Panc1 (cell line): ENCODE measurements at places on chromosomes 1 and 21.

- no peak for DNase-seq
These were observed 111.1 kb downstream of the NAV1 start for GRCh38 chr1:201649761-201650622.

DNA sequence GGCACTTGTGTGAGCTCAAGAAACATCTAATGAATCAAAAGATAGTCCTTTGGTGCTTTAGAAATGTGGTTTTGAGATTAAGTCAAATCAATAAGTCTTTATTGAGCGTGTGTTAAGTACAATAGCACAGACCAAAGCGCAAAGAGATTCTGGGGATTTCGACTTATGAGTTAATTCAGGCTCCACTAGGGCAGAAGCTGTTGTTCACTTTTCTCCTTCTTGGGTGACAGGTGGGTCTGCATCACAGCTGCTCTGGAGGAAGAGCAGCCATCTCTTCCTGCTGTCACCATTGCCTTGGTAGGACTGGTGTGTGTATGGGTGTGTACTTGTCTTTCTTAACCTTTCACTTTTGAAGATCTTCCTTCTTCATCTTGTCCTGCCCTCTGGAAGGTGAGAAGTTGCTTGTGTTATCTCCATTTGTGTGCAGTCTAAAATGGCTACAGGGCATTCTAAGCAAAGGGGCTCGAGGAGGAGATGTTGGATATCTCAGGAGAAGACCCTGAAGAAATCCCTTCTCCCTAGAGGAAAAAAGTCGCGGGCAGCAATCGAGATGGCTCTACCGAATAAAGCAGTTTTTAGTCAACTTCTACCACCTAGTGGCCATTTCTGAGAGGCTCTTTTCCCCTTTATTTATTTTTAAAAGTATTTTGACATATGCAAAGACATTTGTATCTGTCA is 22.9 kb upstream of the DISC1 start:
- DNase-seq = peak; percentile 54

- no peak for DNase-seq
These were observed 57.8 kb upstream of the COL18A1 start for GRCh38 chr21:45347048-45347711.

DNA sequence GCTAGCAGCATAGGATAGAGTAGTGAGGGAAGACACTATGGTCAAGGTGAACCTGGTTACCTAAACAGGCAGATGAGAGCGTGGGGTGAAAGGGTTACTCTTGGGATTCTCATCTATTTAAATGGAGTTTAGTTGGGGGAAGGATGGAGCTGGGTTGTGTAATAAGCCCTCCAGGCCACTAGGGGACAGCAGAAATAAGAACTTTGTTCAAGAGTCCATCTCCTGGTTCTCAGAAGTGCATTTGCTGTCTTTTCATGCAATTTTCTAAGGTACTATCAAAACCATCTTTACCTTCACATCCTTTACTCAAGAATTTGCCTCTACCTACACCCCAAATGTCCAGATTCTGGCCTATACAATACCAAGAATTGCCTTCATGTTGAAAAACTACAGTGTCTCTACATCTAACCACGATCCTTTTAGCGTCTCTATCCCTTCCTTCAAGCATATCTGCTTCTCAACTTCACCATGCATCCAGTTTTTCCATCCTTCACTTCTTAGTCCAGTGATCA is 28.0 kb downstream of the SLAMF1 start:
- DNase-seq = peak; percentile 12

DNA sequence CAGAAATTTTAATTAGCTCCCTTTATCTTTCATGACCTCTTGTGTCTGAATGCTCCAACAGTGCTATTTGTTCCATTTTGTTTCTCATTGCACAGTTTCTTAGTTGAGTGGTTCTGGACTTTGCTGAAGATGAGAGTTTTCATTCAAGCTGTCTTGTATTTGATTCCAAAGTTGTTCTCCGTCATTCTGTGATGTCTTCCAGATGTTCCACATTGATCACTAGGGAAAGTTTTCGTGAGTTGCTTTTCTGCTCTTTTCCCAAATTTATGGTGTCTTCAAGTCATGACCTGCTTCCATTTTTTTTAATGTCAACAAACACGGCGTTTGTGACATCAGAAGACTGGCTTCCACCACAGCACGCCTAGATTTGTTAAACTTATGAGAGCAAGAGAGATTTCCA is 575.5 kb downstream of the MRPL39 start:
- DNase-seq = no peak

DNA sequence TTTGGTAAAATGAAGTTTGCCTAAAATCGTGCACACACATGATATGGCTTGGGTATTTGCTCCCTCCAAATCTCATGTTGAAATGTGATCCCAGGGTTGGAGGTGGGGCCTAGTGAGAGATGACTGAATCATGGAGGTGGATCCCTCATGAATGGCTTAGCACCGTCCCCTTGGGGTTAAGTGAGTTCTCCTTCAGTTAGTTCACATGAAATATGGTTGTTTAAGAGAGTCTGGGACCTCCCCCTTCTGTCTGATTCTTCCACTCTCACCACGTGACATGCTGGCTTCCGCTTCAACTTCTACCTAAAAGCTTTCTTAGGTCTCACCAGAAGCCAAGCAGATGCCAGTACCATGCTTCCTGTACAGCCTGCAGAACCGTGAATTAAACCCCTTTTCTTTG is 58.4 kb downstream of the SIPA1L2 start:
- DNase-seq = no peak
